Activated CD4-positive, alpha-beta T cell treated with anti-CD3 and anti-CD28 coated beads for 24 hours (primary cell): ENCODE measurements at places on chromosomes 2 and 18.

DNA sequence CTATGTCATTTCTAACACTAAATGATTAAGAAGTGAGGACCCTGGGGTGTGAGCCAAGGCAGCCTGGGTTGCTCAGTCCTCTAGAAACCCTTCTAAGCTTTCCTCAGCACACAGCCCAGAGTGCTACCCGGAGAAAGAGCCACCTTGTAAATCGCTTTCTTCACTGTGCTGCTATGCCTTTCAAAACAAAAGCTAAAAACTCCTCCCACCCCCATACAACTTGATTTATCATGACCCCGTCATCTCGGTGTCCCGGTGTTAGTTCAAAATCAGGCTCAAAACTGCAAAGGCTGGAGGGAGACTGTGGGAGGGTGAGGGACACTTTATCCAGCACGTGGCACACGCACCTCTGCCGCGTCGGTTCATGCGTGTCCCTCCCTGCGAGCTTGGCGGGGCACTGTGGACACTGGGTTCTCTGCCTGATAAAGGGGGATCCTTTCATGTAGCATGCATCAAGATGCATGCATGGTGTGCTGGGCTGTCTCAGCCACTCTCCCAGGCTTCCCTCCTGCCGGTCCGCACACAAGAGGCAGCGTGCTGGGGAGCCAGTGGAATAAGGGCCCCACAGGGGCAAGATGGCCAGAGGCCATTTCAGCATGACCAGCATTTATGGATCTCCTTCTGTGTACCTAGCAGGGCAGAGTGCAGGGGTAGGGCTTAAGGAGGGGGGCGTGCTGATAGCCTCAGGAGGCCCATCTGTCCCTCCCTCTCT, 170.4 kb downstream of the SMAD7 start:
- no peak for DNase-seq

DNA sequence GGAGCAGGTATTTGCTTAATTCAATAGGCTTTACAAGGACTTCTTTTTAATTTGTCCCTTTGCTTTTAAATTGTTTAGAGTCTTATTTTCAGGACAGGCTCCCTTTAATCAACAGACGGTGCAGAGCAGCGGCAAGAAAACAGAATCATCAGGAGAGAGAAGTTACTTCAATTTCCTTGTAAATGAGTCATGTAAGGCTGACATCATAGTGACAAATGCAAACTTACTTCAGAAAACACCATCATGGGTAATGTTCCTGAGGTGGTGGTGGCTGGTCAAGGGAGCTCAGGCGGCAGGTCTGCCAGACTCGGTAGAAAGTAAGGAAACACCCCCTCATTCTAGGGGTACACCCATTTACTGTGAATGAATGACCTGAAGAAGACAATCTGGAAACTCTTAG, 395.1 kb downstream of the FBXO15 start:
- DNase-seq = no peak

DNA sequence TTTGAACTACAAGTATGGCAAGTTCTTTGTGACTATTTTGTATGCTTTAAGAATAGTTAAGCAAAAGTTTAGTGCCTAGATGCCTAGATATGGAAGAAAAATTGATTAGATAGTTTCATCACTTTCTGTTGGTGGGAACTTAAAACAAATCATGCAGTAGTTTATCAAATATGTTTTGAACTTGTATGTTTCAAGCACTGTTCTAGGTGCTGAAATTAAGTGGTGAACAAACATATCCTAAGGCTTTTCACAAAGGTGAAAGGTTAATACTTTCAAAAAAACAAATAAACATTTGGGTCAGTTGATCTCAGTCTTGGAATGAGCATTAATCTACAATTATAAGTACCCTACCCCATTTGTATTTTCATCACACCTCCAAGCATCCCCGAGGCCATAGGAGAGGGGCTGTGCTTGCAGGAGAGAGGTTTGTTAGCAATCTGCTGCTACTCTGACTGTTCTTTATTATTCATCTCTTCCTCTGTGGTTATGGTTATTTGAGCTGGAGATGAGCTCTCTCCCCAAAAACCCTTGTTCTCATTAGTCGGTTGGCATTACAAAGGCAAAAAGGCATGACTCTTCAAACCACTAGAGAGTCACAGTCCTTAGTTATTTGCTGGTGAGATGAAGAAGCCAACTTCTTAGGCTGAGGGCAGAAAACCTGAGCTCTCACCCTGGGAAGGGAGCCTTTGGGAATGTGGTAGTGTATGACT, 103.9 kb upstream of the FHL2 start:
- no peak for DNase-seq

GRCh38 chr18:67199993-67200617, 316.4 kb downstream of the DSEL start:
- no peak for DNase-seq

DNA sequence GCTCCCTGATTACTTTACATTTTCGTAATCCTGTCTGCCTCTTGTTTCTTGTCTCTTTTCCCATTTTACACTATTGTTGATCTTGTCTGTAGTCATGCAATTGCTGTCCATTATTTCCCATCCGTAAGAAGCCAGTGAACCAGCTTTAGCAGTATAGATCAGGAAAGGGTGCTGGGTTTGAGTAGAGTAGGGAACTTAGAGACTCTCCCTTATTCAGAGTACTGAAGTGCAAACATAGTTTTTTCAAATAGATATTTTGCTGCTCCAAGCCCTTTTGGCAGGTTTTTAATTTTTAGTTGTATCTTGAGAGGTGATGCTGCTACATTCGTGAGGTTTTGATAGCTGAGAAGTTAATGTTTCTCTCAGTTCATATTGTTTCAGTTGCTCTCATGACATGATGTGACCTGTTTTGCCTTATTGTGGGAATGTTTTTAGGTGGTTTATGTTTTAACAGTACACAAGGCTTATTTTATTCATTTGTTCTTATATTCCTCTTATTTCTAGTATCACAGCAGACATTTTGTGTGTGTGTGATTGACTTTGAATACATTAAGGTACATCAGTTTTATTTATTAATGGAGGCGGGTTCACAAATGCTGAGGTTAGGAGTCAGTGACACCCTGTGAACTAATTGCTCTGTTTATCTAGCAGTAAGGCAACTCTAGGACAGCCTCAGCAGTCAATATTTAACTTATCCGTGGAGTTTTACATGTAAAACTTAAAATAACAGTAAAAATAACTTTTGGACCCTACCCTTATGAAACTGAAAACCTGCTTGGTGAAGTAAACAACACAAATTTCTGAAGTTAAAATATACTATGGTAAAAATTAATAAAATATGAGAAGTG, 118.4 kb downstream of the ZNF407 start:
- DNase-seq = no peak

- no peak for DNase-seq
These were observed 54.8 kb upstream of the CREB1 start for GRCh38 chr2:207474863-207475485.

- DNase-seq = no peak
These were observed 144.6 kb upstream of the LYPD1 start for GRCh38 chr2:132814651-132815050.

DNA sequence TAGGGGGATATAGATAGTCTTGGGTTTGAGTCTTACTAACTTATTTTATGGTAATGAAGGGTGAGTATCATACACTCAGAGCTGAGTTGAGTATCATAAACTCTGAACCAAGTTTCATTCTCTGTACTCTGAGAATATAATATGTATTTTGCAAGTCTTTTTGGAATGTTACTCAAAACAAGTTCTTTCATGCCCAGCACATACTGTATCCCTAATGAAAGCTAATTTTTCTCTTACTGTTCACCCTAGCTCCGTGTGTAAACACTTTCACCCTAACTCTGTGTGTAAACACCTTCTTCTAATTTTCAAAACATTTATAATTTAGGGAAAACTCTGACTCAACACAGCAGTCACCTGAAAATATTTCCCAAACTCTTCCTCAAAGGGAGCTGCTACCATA, 29.7 kb upstream of the CHST9 start:
- DNase-seq = no peak

- DNase-seq = no peak
These were observed 16.0 kb upstream of the ASXL2 start for GRCh38 chr2:25894135-25894830.

GRCh38 chr2:40606862-40607261, 155.0 kb upstream of the SLC8A1 start:
- no peak for DNase-seq

- no peak for DNase-seq
These were observed 71.9 kb downstream of the VWC2L start for GRCh38 chr2:214482728-214483127.

DNA sequence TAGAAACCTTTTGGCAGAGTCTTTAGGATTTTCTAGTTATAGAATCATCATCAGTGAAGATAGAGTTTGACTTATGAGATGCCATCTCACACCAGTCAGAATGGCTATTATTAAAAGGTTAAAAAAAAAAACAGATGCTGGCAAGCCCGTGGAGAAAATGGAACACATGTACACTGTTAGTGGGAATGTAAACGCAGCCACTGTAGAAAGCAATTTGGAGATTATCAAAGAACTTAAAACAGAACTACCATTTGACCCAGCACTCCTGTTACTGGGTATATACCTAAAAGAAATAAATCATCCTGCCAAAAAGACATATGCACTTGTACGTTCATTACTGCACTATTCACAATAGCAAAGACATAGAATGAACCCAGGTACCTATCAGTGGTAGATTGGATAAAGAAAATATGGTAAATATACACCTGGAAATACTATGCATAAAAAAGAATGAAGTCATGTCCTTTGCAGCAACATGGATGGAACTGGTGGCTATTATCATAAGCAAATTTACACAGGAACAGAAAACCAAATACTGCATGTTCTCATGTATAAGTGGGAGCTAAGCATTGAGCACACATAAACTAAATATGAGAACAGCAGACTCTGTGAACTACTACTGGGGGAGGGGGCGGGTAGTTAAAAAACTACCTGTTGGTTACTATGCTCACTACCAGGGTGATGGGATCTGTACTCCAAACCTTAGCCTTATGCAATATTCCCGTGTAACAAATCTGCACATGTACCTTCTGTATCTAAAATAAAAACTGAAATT, 279.0 kb downstream of the KIAA1328 start:
- DNase-seq = no peak

GRCh38 chr2:69740502-69740951, 1.4 kb upstream of the ANXA4 start:
- DNase-seq = no peak

DNA sequence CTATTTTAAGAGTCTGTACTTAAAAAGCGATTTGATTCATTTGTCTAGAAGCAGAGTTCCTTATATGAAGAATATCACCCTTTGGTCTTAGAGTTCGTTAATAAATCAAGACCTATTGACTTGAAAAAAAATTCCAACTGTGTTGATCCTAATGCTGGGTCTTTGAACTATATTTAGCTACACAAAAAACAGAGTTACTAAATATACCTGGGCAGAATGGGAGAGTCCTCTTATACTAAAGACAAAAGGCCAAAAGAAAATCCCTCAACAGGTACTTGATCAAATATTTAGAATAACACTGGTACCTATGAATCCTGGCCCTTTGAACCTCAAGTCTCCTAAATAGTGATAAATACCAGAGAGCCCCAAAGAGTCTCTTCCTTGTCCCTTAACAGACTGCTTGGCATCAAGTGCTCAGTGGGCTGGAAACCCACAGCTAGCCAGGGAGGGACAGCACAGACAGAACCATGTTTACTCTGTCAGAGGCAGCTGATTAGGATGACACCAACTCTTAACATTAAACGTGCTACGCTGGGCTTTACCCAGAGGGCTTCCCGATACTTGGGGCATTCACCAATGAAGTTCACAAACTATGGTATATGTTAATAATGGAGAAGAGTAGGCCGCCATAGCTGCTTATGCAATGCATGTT, 95.1 kb downstream of the FIGN start:
- no peak for DNase-seq

DNA sequence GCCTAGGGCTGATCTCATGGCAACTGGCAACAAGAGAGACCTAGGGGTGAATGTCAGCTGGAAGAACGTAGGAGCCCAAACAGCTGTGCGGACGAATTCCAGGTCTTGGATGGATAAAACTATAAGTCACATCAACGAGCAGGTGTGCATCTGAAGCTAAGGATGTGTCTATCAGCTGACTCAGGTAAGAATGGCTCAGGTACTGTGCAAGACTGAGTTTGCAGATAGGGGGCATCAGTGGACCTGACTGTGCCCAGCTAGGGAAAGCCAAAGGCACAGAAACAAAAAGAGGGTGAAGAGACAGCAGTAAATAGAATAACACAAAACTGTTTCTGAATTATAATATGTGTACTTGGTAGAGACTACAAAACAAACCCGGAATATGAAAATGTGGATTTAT, 357.3 kb downstream of the ZEB2 start:
- DNase-seq = peak; percentile 27
